ENCODE measurements at places on chromosomes 5 and 9.

GRCh38 chr9:33762343-33762742 lies 33.0 kb upstream of the PRSS3 start:
- no peak overlapping the region for H3K4me3 ChIP-seq
- H3K27ac ChIP-seq: no peak overlapping the region
- H3K36me3 ChIP-seq: no peaks in the 10 kb centered on the region
- no peaks in the 10 kb centered on the region for H3K4me1 ChIP-seq
- no peak for DNase-seq

GRCh38 chr5:139278540-139279274 lies 14.8 kb upstream of the MATR3 start:
- H3K4me1 ChIP-seq: no peaks in the 10 kb centered on the region
- H3K27ac ChIP-seq: no peak overlapping the region
- DNase-seq: no peak
- no peaks in the 10 kb centered on the region for H3K27me3 ChIP-seq

- DNase-seq: peak; percentile 70
- peak overlapping the region; percentile 85 for H3K27ac ChIP-seq
- H3K27me3 ChIP-seq: no peaks in the 10 kb centered on the region
- H3K4me3 ChIP-seq: no peak overlapping the region
- H3K4me1 ChIP-seq: peaks cover 6% of the 10 kb centered on the region
- peaks cover 5% of the 10 kb centered on the region for H3K36me3 ChIP-seq
These were observed 7.5 kb upstream of the SLC12A7 start for GRCh38 chr5:1119312-1119831.

DNA sequence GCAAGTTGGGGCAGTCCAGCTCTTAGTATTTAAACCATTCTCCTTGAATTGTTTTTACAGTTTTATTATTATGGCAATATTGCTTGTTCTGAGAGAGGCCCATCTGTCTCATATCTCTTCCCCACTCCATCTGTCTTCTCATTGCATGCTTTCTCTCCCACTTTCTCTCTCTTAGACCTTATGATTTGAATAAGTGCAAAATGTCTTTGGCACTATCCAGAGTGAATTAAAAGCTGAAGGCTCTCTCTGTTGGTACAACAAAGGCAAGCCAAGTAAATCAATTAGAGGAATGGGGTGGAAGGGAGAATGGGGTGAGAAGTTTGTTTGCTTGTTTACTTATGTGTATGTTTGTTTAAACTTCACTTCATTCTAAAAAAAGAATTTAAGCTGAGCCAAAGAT lies 195.3 kb upstream of the RFX3 start:
- no peak overlapping the region for H3K27ac ChIP-seq
- no peaks in the 10 kb centered on the region for H3K36me3 ChIP-seq
- H3K4me1 ChIP-seq: no peaks in the 10 kb centered on the region

DNA sequence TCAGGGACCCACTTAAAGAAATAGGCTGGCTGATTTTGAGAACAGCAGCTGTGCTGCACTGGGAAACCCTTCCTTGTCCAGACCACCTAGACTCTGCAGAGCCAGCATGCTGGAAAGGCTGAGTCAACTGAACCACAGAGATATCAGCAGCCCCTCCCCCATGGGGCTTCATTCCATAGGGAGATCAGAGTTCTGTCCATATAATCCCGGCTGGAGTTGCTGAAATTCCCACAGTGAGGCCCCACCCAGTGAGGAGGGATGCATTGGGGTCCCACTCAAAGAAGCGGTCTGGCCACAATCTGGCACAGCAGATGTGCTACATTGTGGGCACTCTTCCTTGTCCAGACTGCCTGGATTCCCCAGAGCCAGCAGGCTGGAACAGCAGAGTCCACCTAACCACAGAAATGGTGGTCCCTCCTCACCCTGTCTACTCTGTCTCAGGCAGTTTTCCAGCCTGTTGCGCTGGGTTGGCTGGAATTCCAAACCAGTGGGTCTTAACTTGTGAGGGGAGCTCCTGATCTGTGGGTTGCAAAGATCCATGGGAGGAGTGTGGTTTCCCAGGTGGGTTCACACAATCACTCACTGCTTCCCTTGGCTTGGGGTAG lies 127.1 kb downstream of the RNF180 start:
- no peak overlapping the region for H3K27ac ChIP-seq
- no peaks in the 10 kb centered on the region for H3K27me3 ChIP-seq
- H3K36me3 ChIP-seq: no peaks in the 10 kb centered on the region

DNA sequence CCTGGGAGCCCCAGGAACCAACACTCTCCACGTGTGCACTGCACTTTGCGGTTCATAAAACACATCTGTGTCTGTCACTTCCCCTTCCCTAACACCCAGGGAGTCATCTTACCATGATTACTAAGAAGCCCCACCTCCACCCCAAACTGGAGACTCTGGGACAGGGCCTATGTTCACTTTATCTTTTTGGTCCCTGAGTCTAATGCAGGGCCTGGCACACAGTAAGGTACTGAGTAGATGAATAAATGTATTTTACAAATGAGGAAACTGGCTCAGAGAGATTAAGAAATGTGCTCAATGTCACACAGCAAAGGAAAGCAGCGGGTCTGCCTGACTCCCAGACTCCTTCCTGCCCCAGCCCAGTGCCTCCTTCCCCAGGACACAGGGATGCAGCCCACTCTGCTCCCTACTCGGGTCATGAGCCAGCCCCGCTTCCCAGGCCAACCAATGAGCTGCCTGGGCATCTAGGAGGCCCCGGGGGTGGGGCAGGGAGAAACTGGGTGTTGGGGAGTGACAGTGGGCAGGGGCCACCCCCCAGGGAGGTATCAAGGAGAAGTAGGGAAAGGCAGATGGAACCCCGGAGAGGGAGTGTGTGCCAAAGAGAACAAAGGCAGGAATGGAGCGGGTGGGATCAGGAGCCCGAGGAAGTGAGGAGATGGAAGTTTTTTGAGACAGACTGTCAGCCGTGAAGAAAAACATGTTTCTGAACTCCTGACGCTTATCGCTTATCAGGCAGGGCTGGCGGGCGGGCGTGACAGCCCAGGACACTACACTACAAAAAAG lies 30.5 kb downstream of the SHB start:
- no peaks in the 10 kb centered on the region for H3K27me3 ChIP-seq
- peaks cover 1% of the 10 kb centered on the region for H3K4me1 ChIP-seq
- H3K36me3 ChIP-seq: no peaks in the 10 kb centered on the region

GRCh38 chr9:114156657-114157421 lies 1.5 kb downstream of the COL27A1 start:
- no peaks in the 10 kb centered on the region for H3K36me3 ChIP-seq
- no peak overlapping the region for H3K4me3 ChIP-seq
- peak; percentile 9 for DNase-seq
- peak overlapping the region; percentile 5 for H3K27ac ChIP-seq

- H3K4me3 ChIP-seq: no peak overlapping the region
- DNase-seq: peak; percentile 84
- H3K27ac ChIP-seq: no peak overlapping the region
- no peaks in the 10 kb centered on the region for H3K36me3 ChIP-seq
These were observed 30.6 kb upstream of the IQGAP2 start for GRCh38 chr5:76372323-76373054.

DNA sequence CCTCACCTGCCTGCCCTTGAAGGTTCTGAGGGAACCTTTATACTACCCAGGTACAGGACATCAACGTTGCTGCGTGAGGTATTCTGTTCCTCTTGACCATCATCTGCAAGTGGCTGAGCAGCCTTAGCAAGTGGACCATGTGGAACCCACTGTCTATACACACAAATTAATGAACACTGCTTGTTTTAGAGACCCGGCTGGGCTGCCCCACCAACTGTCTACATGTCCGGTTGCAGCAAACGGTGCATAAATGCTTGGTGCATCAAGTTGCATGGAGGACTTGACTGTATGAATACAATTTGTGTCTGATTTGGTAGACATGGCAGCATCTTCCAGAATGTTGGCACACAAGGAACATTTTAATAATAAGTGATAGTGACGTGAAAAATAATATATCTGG lies 65.8 kb downstream of the SEMA6A start:
- no peak overlapping the region for H3K4me3 ChIP-seq
- no peak overlapping the region for H3K27ac ChIP-seq
- no peaks in the 10 kb centered on the region for H3K36me3 ChIP-seq
- no peaks in the 10 kb centered on the region for H3K27me3 ChIP-seq
- no peak for DNase-seq
- peaks cover 16% of the 10 kb centered on the region for H3K4me1 ChIP-seq

- no peak overlapping the region for H3K27ac ChIP-seq
- peak; percentile 74 for DNase-seq
- H3K27me3 ChIP-seq: no peaks in the 10 kb centered on the region
- no peaks in the 10 kb centered on the region for H3K4me1 ChIP-seq
- H3K4me3 ChIP-seq: no peak overlapping the region
These were observed 187.1 kb upstream of the BRINP1 start for GRCh38 chr9:119556129-119556875.

GRCh38 chr9:104808035-104808614 lies 44.2 kb downstream of the NIPSNAP3B start:
- H3K27me3 ChIP-seq: no peaks in the 10 kb centered on the region
- H3K27ac ChIP-seq: no peak overlapping the region
- no peaks in the 10 kb centered on the region for H3K4me1 ChIP-seq
- no peak overlapping the region for H3K4me3 ChIP-seq

- H3K27me3 ChIP-seq: no peaks in the 10 kb centered on the region
- no peak overlapping the region for H3K4me3 ChIP-seq
- no peaks in the 10 kb centered on the region for H3K36me3 ChIP-seq
- no peak overlapping the region for H3K27ac ChIP-seq
These were observed 614.7 kb downstream of the ISL1 start for GRCh38 chr5:51997949-51998348.

GRCh38 chr5:88159591-88159990 lies 109.1 kb downstream of the TMEM161B start:
- H3K4me3 ChIP-seq: no peak overlapping the region
- H3K4me1 ChIP-seq: no peaks in the 10 kb centered on the region
- H3K27ac ChIP-seq: no peak overlapping the region
- H3K27me3 ChIP-seq: no peaks in the 10 kb centered on the region
- DNase-seq: no peak

GRCh38 chr9:111148052-111149017 lies 110.1 kb upstream of the LPAR1 start:
- H3K36me3 ChIP-seq: no peaks in the 10 kb centered on the region
- DNase-seq: no peak

DNA sequence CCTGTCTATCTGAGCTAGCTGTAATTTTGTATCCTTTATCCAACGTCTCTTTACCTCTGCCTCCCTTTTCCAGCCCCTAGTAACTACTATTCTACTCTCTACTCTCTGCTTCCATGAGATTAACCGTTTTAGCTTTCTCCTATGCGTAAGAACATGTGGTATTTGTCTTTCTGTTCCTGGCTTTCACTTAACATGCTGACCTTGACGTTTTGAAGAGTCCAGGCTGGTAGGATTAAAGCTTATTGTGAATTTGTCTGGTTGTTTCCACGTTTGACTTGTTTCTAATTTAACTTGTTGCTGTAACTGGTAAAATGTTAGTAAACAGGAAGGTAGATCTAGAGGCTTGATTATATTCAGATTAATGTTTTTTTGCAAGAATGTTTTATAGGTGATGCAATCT lies 385.3 kb downstream of the PSAT1 start:
- no peak overlapping the region for H3K27ac ChIP-seq
- no peak overlapping the region for H3K4me3 ChIP-seq
- no peak for DNase-seq
- no peaks in the 10 kb centered on the region for H3K4me1 ChIP-seq

GRCh38 chr9:17009071-17009470 lies 125.8 kb upstream of the CNTLN start:
- H3K27me3 ChIP-seq: no peaks in the 10 kb centered on the region
- H3K4me1 ChIP-seq: no peaks in the 10 kb centered on the region

- no peaks in the 10 kb centered on the region for H3K27me3 ChIP-seq
- peaks cover 80% of the 10 kb centered on the region for H3K36me3 ChIP-seq
- H3K4me3 ChIP-seq: no peak overlapping the region
- H3K27ac ChIP-seq: no peak overlapping the region
These were observed 20.9 kb upstream of the ORM1 start for GRCh38 chr9:114301798-114302565.

- no peak overlapping the region for H3K4me3 ChIP-seq
- peak; percentile 16 for DNase-seq
- H3K27me3 ChIP-seq: no peaks in the 10 kb centered on the region
These were observed 9.3 kb downstream of the JAK2 start for GRCh38 chr9:4994166-4994890.

DNA sequence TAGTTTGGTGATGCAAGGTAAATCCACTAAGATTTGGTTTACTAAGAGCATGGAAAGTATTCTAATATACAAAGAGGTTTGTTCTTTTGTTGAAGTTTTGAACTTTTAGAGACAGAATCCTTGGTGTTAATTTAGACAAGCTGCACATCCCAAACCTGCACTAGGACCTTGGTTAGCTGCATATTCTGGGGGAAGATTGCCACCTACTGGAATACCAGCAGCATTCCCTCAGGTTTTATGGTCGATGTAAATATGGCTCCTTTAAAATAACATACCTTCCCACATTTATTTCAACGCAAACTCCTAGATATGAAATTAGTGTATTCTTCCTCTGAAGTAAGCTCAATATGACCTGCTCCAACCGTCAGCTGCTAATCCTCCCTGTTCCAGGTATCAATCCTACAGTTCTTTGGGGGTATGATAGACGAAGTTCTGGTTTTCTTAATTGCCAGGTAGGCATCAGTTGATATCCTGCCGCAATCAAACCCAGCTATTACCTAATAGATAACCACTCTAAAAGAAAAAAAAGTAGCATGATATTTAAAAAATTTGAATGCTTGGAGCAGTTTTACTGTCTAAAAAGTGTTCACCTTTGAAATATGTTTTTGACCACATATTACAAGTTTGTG lies 624.1 kb downstream of the ISL1 start:
- H3K36me3 ChIP-seq: no peaks in the 10 kb centered on the region
- H3K27ac ChIP-seq: no peak overlapping the region
- DNase-seq: peak; percentile 40
- H3K27me3 ChIP-seq: no peaks in the 10 kb centered on the region

GRCh38 chr9:1837453-1838084 lies 177.6 kb upstream of the SMARCA2 start:
- DNase-seq: peak; percentile 2
- no peaks in the 10 kb centered on the region for H3K4me1 ChIP-seq
- no peak overlapping the region for H3K27ac ChIP-seq

- H3K4me1 ChIP-seq: no peaks in the 10 kb centered on the region
- H3K27me3 ChIP-seq: peaks cover 9% of the 10 kb centered on the region
- DNase-seq: no peak
- H3K36me3 ChIP-seq: no peaks in the 10 kb centered on the region
- no peak overlapping the region for H3K27ac ChIP-seq
These were observed 564 bp upstream of the TOR2A start for GRCh38 chr9:127735530-127736185.

DNA sequence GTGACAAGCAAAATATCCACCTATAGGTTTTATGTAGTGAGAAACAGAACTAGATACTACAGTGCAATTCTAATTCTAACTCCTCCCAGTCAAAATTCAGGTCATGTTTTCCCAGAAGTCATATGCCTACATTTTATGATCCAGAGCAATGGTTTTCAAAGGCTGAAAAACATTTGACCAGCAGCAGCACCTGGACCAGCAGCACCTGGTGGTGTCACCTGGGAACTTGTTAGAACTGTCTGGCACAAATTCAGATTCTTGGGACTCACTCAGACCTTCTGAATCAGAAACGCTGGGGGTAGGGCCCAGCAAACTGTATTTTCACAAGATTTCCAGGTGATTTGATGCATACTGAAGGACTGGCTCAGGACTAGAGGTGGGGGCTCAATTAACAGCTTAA lies 367.7 kb upstream of the RFX3 start:
- H3K27ac ChIP-seq: no peak overlapping the region
- H3K27me3 ChIP-seq: no peaks in the 10 kb centered on the region
- H3K4me3 ChIP-seq: no peak overlapping the region
- no peaks in the 10 kb centered on the region for H3K36me3 ChIP-seq
- peak; percentile 24 for DNase-seq
- H3K4me1 ChIP-seq: peaks cover 12% of the 10 kb centered on the region

GRCh38 chr5:177601577-177602457 lies 1.9 kb downstream of the B4GALT7 start:
- DNase-seq: no peak
- H3K4me3 ChIP-seq: no peak overlapping the region
- no peaks in the 10 kb centered on the region for H3K27me3 ChIP-seq
- no peak overlapping the region for H3K27ac ChIP-seq

All from small intestine (tissue), 16 donors.